Activated B cell treated with CpG ODN at 0.5 μM for 24 hours (primary cell): ENCODE measurements at places on chromosomes 1 and 21. TPM values are rescaled to one million over a fixed set of nuclear protein-coding genes. Genes with fewer than 3 reads are reported as not detected.

DNA sequence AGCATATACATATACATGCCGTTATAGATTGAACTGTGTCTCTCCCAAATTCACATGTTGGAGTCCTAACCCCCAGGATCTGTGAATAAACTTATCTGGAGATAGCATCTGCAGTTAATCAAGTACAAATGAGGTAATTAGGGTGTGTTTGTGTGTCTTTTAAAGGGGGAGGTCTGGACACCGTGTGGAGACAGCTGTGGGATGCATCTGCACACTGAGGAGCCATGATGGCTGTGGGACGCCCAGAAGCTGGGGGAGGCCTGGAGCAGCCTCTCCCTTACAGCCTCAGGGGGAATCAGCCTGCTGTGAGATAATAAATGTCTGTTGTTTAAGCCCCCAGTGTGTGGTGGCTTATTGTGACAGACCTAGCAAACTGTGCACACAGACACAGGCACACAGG, 51.8 kb upstream of the COL18A1 start:
- H3K4me1 ChIP-seq: peaks cover 2% of the 10 kb centered on the region
- peaks cover 11% of the 10 kb centered on the region for H3K27me3 ChIP-seq
- no peaks in the 10 kb centered on the region for H3K36me3 ChIP-seq
- H3K27ac ChIP-seq: no peak overlapping the region
- no peak overlapping the region for H3K4me3 ChIP-seq
- no peak for DNase-seq

GRCh38 chr21:28174701-28175100, 818.0 kb downstream of the LTN1 start:
- no peak overlapping the region for H3K4me3 ChIP-seq
- DNase-seq: no peak
- H3K27ac ChIP-seq: no peak overlapping the region
- H3K36me3 ChIP-seq: no peaks in the 10 kb centered on the region
- no peaks in the 10 kb centered on the region for H3K4me1 ChIP-seq

DNA sequence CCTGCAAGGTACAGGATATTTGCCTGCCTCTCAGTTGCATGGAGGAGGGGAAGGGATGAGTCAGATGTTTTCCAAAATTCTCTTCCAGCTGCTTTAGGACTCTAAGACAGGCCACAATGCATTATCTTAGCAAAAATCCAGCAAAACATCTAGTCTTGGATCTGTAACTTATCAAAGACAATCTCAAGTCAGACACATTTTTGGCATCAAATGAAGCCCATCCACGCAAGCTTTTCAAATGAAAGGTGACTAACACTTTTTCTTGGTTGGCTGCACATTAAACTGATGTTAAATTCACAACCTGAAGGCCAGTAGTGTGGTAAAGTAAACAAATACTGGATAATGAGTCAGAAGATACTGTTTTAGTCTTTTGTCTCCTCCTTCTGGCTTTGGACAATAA, 21.3 kb downstream of the FAM78B start:
- no peaks in the 10 kb centered on the region for H3K27me3 ChIP-seq
- no peaks in the 10 kb centered on the region for H3K36me3 ChIP-seq
- H3K4me3 ChIP-seq: no peak overlapping the region
- no peaks in the 10 kb centered on the region for H3K4me1 ChIP-seq
- no peak for DNase-seq

GRCh38 chr1:42684139-42684538, 1.9 kb downstream of the YBX1 start:
- peak overlapping the region; percentile 91 for H3K4me3 ChIP-seq
- H3K27me3 ChIP-seq: no peaks in the 10 kb centered on the region
- no peak for DNase-seq
- H3K27ac ChIP-seq: peak overlapping the region; percentile 87

- H3K27ac ChIP-seq: peak overlapping the region; percentile 89
- DNase-seq: peak; percentile 88
- peak overlapping the region; percentile 85 for H3K4me3 ChIP-seq
- no peaks in the 10 kb centered on the region for H3K27me3 ChIP-seq
Measured at GRCh38 chr1:181105134-181106021, 16.9 kb downstream of the IER5 start.

DNA sequence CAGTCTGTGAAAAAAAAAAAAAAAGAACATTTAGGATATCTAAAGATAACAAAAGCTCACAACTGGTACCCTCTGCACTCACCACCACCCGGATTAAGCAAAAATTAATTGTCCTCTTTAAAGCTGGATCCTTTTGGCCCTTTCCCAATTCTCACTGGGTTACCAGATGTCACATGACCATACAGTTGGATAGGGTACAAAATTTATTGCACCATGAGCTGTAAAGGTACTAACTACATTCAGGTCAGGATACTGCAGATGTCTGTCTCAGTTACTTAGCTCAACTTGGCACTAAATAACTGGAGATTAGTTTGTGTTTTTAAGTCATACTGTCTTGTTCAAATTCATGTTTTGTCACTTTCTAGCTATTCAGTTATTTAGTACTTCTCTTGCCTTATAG, 96.3 kb downstream of the GPATCH2 start:
- DNase-seq: no peak
- no peaks in the 10 kb centered on the region for H3K36me3 ChIP-seq
- H3K27me3 ChIP-seq: no peaks in the 10 kb centered on the region
- H3K4me3 ChIP-seq: no peak overlapping the region
- H3K4me1 ChIP-seq: no peaks in the 10 kb centered on the region
- H3K27ac ChIP-seq: no peak overlapping the region

DNA sequence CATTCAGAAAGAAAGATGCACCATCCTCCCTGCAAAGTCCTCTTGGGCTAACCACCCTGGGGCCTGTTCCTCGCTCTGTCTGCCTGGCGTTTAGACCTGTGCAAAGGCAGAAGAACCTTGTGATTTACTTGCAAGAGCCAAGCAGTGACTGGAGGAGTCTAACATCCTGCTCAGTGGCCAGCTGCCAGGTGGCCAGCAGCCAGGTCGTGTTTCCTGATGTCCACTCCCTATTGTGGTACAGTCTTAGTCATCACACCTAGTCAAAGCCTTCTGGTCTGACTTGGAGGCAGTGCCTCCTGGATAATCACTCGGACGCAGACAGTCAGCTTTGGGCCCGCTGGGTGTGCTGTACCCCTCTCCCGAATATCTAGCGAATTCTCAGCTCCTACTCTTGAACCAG, 118.1 kb downstream of the PGBD5 start:
- no peak for DNase-seq
- peaks cover 4% of the 10 kb centered on the region for H3K27me3 ChIP-seq
- no peak overlapping the region for H3K4me3 ChIP-seq
- H3K36me3 ChIP-seq: no peaks in the 10 kb centered on the region

Gene RCSD1
- total RNA-seq: 184 and 185 TPM in 2 replicates

Gene EFNA3
- total RNA-seq: 1.2 and 1.7 TPM in 2 replicates

Gene FAM20B
- 26.3 and 27.5 TPM in 2 replicates for total RNA-seq

GRCh38 chr1:185483664-185484450, 166.8 kb upstream of the IVNS1ABP start:
- H3K27me3 ChIP-seq: no peaks in the 10 kb centered on the region
- no peaks in the 10 kb centered on the region for H3K36me3 ChIP-seq
- DNase-seq: no peak
- no peak overlapping the region for H3K4me3 ChIP-seq
- no peaks in the 10 kb centered on the region for H3K4me1 ChIP-seq

DNA sequence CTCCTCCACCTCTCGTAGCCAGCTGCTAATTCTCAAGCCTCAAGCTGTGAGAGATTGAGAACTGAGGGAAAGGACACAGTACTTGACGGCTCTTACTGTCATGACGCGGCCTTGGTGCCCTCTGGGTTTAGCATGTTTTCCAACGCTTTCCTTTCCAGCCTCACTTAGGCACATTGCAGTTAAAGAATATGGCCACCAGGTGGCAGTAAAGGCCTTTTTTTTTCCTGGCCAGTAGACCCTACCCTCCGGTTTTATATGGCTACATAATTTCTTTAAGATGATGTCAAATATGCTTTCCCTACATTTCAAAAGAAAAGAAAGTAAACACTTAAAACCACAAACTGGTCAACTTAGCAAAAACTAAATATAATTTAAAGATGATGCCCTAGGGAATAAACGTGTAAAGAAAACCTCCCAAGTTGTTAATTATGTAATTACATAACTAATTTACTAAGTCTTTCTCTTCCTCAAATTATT, 56.8 kb upstream of the PRDX6 start:
- DNase-seq: no peak
- H3K4me1 ChIP-seq: peaks cover 63% of the 10 kb centered on the region
- peak overlapping the region; percentile 95 for H3K27ac ChIP-seq

Gene DAB1
- not detected in 2 replicates for total RNA-seq

- H3K36me3 ChIP-seq: no peaks in the 10 kb centered on the region
- H3K27ac ChIP-seq: no peak overlapping the region
- no peak overlapping the region for H3K4me3 ChIP-seq
- peaks cover 17% of the 10 kb centered on the region for H3K27me3 ChIP-seq
Measured at GRCh38 chr1:24875991-24876506, 54.0 kb downstream of the RUNX3 start.

DNA sequence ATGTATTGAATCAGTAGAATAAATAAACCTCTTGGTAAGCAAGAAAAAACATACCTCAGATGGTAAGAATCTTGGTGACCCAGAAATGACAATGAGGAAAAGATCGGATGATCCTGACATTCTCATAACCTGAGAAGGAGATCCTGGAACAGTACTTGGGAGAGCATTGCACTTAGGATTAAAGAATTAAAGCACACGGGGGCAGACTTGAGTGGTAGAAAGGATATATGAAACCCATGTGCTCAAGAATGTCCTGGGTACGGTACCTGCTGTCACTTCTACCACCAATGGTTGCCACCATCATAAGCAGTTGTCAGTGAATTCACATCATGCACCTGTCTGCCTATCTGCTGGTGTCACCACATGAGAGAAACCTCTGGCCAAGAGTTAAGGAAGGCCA, 108.9 kb upstream of the GJB5 start:
- no peak for DNase-seq
- peaks cover 29% of the 10 kb centered on the region for H3K27me3 ChIP-seq
- no peaks in the 10 kb centered on the region for H3K4me1 ChIP-seq
- H3K36me3 ChIP-seq: no peaks in the 10 kb centered on the region
- no peak overlapping the region for H3K27ac ChIP-seq

- no peak overlapping the region for H3K4me3 ChIP-seq
- H3K4me1 ChIP-seq: peaks cover 5% of the 10 kb centered on the region
- H3K27me3 ChIP-seq: no peaks in the 10 kb centered on the region
- H3K36me3 ChIP-seq: peaks cover 89% of the 10 kb centered on the region
Measured at GRCh38 chr1:155925506-155925905, 8.7 kb downstream of the KHDC4 start.

DNA sequence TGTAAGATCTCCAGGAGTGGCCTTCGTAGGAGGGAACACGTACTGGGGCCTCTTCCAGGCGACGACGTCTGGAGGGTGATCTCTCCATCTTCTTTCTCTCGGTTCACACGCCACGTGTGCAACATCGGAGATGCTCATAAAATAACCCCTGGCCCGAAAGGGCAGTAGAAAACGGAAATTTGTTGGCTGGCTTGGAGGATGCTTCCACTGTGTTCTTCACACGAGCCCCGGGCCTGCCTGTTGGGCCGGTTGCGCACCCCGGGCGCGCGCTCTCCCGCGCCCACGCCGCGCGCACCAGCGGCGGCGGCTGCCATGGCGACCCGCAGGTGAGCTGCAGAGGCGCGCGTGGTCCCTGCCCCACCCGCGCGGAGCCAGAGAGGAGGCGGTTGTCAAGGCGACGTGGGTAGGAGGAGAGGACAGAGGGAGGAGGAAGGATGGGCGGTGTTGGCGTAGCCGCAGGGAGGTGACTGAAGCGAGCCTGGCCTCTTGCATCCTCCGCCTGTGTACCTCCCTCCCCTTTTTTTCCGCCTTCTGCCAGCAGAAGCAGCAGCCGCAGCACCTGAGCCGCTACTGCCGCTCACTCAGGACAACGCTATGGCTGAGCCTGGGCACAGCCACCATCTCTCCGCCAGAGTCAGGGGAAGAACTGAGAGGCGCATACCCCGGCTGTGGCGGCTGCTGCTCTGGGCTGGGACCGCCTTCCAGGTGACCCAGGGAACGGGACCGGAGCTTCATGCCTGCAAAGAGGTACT, at the start of gene ELAPOR1:
Gene ELAPOR1 (plus strand): TSS at position 526 of the 752 bp plus-strand sequence. CDS start 69 bp downstream, at position 595.
- H3K4me1 ChIP-seq: peaks cover 25% of the 10 kb centered on the region
- DNase-seq: peak; percentile 57
- no peaks in the 10 kb centered on the region for H3K36me3 ChIP-seq

Gene HSD3B1
- total RNA-seq: not detected in 2 replicates

GRCh38 chr1:7420470-7421100, 350.5 kb upstream of the VAMP3 start:
- peaks cover 2% of the 10 kb centered on the region for H3K27me3 ChIP-seq
- H3K4me3 ChIP-seq: no peak overlapping the region
- no peaks in the 10 kb centered on the region for H3K36me3 ChIP-seq
- no peak for DNase-seq

- H3K27ac ChIP-seq: no peak overlapping the region
- H3K27me3 ChIP-seq: no peaks in the 10 kb centered on the region
Measured at GRCh38 chr1:234620272-234621126, 10.5 kb upstream of the IRF2BP2 start.

Gene MAP3K21
- total RNA-seq: 1.5 TPM in 2 replicates

- H3K27ac ChIP-seq: peak overlapping the region; percentile 67
- H3K36me3 ChIP-seq: peaks cover 6% of the 10 kb centered on the region
- no peak overlapping the region for H3K4me3 ChIP-seq
- no peaks in the 10 kb centered on the region for H3K27me3 ChIP-seq
Measured at GRCh38 chr1:8562222-8562621, 244.3 kb downstream of the SLC45A1 start.

DNA sequence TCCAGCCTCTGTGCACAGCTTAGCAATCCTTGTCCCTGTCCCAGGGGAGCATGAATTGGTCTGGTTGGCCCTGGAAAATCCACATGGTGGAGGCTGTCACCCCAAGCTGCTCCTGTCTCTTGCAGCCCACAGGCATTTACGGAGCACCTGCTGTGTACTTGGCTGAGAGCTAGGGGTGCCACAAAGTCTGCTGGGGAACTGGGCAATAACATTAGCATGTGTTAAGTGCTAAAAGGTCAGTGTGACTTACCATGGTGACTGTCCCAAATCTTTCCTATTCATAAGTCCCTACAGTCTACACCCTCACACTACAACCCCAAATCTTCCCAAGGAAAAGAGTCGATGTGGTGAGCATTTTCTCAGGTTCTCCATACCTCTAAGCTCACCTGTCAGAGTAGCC, 53.6 kb upstream of the ARTN start:
- H3K4me3 ChIP-seq: no peak overlapping the region
- no peak overlapping the region for H3K27ac ChIP-seq
- no peaks in the 10 kb centered on the region for H3K36me3 ChIP-seq

Gene FNDC10
- total RNA-seq: 0.46 and 0.60 TPM in 2 replicates

Gene CLCA4
- total RNA-seq: not detected in 2 replicates

DNA sequence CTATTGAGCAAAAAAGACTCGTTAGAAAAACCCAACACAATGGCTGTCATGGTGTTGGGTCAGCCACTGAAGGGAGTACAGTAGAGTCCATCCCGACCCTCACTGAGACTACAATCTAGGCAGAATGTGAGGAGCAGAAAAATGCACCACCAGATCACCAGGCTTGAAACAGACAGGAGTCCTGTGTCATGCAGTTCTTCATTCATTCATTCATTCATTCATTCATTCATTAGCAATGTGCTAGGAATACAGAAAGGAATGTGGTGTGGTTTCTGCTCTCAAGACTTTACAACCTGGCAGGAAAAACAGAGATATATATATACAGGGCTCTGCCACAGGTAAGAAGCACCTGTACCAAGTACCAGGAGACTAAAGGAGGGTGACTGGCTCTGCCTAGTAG, 392.3 kb downstream of the OMA1 start:
- no peaks in the 10 kb centered on the region for H3K36me3 ChIP-seq
- peaks cover 3% of the 10 kb centered on the region for H3K27me3 ChIP-seq
- H3K4me3 ChIP-seq: no peak overlapping the region
- no peak for DNase-seq

Gene SMPDL3B
- total RNA-seq: not detected in 2 replicates
